NT2/D1 (cell line): ENCODE measurements at places on chromosomes 2 and 18.
A peak's percentile ranks its signal among the peaks of the same experiment; 100 is the strongest.

DNA sequence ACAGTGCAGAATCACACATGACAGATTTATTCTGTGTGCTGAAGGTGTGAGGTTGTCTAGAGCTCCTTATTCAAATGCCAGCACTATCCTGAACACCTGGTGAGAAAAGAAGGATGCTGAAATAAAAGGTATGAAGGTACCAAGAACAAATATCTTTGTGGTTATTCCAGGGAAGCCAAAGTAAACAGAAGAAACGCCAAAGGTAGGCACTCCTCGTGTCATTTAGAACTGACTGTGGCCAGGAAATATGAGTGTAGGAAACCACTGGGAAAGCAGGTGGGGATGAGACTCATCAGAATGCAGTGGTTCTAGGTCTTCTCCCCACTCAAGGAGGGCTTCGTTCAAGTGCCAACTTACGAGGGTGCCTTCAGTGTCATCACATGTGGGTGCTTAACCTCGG is 80.8 kb downstream of the KIF5C start:
- no peak for DNase-seq

GRCh38 chr2:180520921-180521581 is 459.4 kb upstream of the UBE2E3 start:
- DNase-seq, result no peak

- DNase-seq, result no peak
These were observed 47.2 kb downstream of the PRKRA start for GRCh38 chr2:178403671-178404306.

DNA sequence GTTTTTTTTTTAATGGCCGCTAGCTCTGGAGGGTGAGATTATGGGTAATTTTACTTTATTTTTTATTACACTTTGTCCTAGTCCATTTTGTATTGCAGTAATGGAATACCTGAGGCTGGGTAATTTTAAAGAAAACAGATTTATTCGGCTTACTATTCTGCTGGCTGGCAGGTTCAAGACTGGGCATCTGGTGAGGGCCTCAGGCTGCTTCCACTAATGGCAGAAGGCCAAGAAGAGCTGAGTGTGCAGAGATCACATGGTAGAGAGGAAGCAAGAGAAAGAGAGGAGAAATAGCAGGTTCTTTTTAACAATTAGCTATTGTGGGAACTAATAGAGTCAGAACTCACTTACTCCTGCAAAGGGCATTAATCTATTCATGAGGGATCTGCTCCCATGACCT is 52.4 kb upstream of the ARHGAP28 start:
- no peak for DNase-seq

- no peak for DNase-seq
These were observed 60.9 kb downstream of the HDAC4 start for GRCh38 chr2:239339726-239340601.

DNA sequence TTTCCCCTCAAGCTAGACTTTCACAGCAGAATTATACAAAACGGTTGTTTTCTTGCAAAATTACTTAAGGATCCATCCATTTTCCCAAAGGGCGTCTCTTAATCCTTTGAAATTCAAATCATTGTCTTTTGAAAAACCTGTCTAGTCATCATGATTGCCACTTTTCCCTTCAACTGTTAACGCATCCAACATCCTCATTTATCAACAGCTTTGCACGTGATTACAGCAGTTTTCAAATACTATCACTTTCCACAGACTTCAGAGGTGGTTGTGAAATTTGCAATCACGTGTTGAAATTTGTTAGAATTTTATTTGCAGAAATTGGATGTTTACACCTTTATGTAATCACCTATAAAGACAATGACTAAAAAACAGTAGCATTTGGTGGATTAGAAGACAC is 304.4 kb upstream of the SLC39A10 start:
- no peak for DNase-seq

- no peak for DNase-seq
These were observed 10.3 kb downstream of the HS1BP3 start for GRCh38 chr2:20640411-20641122.

DNA sequence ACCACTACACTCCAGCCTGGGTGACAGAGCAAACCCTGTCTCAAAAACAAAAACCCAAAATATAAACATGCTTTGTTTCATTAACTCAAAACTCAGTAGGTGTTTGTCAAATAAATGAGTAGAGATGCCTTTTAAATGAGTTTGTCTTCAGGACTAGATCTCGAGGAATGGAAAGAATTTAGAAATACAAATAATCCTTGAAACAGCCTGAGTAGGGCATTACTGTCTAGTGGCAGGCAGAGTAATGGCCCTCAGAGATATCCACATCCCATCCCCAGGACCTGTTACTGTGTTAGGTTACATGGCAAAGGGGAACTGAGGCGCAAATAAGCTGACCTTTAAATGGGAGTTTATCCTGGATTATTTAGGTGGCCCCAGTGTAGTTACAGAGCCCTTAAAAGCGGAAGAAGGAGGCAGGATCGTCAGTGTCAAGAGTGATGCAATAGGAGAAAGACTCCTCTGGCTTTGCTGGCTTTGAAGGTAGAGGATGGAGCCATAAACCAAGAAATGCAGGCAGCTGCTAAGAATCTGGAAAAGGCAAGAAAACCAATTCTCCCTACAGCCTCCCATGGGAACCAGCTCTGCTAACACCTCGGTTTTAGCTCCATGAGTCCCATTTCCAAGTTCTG is 63.0 kb downstream of the CABLES1 start:
- DNase-seq, result no peak

- DNase-seq, result no peak
These were observed 270.3 kb downstream of the NEDD4L start for GRCh38 chr18:58314284-58314683.

DNA sequence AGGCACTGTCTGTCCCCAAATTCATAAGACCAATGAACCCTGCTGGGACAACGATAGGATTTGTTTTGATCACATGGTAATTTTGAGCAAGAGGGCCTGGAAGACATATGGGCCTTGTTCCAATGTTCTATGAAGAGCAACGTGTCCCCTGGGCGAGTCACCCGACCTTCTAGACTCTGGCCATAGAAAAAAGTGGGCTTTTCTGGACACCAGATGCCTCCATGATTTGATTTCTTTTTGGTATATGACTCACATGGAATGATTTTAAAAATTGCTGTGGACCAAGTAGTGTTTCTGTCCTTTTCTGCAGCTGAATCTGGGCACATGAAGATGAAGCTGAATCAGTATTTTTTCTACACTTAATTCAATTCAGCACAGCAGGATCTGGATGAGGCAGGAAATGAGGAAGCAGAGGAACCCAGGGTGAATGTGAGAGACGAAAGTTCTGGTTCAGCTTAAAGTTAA is 104.9 kb downstream of the CDC42EP3 start:
- no peak for DNase-seq

GRCh38 chr2:71154798-71155197 is 24.4 kb downstream of the MPHOSPH10 start:
- no peak for DNase-seq

DNA sequence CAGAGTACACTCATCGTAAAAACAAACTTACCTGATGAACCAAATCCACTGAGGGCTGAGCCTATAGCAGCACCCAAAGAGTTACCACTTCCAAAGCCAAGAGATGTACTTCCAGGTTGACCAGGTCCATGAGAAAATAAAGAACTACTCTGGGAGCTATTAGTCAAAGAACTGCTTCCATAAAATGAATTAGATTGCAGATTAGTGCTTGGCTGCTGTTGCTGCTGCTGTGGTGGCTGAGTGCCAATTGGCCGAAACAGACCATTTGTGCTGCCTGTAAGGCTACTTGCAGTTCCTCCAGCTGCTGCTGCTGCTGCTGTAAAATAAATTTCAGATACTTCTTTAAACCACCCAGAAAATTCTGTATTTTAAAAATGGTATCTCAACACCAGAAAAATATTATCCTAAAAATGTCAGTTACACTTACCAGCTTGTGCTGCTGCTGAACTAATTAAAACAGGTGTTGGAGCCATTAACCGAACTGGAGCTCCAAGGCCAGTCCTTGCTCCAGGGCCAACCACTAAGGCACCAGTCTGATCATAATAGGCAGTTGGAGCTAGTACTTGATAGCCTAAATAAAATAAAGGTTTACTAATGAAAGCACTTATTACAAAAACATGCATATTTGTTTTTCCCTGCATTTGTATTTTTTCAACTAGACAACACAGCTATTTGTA is 58.1 kb upstream of the SDC1 start:
- DNase-seq, result no peak

DNA sequence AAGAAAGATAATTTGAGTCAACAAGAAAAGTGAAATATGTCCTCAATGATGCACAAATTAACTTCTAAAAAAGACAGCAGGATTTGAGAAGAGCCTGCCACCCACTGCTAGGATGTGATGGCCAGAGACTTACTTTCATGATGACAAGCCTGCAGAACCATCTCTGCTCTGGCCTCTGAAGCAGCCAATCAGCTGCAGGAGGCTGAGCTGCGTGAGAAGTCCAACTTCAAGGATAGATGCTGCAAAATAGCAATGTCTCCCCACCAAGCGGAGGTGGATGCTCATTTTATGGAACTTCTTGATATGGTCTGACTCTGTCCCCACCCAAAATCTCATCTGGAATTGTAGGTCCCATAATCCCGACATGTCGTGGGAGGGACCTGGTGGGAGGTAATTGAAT is 53.1 kb downstream of the CYRIA start:
- no peak for DNase-seq

- no peak for DNase-seq
These were observed 640.4 kb downstream of the NRXN1 start for GRCh38 chr2:50391556-50391955.

DNA sequence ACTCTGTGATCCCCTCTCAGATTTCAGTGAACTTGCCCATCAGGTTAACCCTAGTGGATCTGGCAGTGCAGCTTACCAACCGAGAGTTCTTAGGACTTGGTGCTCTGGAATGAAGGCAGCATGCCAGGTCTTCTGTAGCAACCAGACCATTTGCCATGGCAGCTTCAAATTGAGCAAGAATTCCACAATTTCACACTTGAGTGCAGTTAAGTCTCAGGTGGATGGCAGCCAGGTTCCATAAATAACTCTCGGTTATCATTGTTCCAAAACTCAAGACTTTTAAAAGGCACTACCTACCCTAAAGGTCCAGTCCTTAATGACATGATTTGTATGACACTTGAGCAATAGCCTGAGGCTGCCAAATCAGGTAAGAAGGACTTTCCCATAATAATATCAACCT is 48.1 kb downstream of the GALNT3 start:
- no peak for DNase-seq

DNA sequence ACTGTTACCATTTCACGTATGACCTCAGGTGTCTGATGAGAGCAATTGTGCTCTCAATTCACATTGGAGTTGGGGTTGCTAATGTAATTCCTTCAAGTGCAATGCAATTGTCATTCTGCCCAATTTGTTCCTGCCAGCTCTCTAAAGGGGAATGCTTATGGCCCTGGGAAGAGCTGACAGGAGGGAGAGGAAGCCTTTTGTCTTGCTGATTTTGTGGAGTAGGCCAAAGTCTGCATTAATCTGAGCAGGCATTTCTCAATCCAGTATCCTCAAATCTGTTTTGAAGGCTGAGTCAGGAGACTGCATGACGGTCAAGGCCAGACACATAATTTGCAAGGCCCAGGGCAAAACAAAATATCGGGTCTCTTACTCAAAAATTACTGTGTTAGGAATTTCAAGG is 326.4 kb upstream of the SPHKAP start:
- DNase-seq, result peak; percentile 89

GRCh38 chr2:188318161-188318749 is 26.6 kb downstream of the GULP1 start:
- no peak for DNase-seq

DNA sequence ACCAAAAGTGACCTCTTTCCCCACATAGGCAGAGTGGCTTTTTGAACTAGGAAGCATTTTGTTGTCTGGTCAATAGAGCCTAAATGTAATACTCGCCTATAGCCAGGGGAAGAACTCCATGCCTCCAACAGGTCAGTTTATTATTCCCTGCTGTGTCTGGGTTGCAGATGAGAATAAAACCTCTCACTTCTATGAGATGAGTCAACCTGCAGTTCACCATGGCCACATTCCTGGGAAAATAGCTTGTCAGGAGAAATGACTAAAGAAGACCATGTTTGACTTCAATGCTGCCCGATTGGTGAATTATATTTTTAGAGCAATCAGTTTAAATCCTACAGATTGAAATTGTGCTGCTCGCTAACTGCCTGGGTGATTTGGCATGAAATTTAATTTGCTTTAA is 46.7 kb upstream of the LRRTM1 start:
- no peak for DNase-seq

- DNase-seq, result no peak
These were observed 227.9 kb upstream of the CDH7 start for GRCh38 chr18:65522907-65523306.

DNA sequence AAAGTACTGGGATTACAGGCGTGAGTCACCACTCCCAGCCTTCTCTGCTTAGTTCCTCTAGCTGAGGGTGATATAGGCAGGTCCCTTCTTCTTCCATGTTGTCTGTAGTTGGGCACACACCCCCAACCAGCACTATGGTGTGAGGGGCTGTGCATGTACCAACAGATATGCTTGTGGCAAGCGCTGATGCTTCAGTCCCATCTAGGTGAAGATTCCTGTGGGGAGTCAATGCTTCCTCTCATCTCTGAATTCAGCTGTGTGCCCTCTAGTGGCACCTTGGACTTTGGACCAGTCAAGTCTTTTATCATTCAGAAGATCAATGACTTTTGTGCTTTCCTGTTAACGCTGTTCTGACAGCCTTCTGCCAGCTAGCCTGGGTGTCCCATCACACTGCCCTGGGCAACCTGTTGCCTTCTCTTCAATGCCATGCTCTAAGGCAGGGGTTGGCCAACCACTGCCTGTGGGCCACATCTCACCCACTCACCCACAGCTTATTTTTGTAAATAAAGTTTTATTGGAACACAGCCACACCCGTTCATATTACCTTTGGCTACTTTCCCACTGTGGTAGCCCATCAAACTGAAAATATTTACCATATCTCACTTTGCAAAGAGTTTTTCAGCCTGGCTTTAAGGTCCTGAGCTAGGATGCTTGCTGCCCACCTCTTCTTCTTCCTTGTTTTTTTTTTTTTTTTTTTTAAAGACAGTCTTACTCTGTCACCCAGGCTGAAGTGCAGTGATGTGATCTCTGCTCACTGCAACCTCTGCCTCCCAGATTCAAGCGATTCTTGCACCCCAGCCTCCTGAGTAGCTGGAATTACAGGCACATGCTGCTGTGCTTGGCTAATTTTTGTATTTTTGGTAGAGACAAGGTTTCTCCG is 51.0 kb downstream of the NPAS2 start:
- DNase-seq, result peak; percentile 40

- DNase-seq, result no peak
These were observed 34.0 kb downstream of the SCN2A start for GRCh38 chr2:165273176-165273575.

GRCh38 chr2:54029721-54030395 is 59.1 kb upstream of the PSME4 start:
- no peak for DNase-seq

DNA sequence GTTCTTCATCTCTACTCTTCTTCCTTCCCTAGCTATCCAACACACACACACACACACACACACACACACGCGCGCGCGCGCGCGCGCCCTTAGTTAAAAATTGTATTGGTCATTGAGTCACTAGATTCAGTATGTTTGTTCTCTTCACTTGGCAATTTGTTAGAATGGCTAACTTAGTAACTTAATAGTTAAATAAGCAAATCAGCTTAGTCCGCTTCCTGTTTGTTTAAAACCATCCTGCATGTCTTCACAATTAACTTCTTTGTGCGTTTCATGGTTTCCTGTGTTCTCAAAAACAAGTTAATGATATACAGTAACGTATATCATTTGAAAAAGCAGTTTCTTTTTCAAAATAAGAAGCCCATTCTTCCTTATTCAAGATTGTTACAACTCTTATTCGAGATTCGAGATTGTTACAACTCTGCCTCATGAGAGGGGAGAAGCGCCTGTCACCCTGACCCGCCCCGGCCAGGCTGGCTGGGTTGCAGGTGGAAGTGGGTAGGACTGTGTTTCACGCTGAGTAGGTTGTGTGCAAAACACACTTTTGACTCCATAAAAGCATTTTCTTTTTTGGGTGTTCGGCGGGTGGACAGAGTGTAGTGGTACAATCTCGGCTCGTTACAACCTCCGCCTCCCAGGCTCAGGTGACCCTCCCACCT is 9.5 kb upstream of the CNNM3 start:
- DNase-seq, result no peak
